ENCODE measurements at places on chromosomes 3 and 15.

GRCh38 chr3:123880998-123881561 is 3.1 kb downstream of the MYLK start:
- no peak overlapping the region for H3K27ac ChIP-seq
- H3K36me3 ChIP-seq = no peaks in the 10 kb centered on the region
- H3K4me3 ChIP-seq = no peak overlapping the region
- no peak for DNase-seq
- H3K4me1 ChIP-seq = peaks cover 11% of the 10 kb centered on the region

DNA sequence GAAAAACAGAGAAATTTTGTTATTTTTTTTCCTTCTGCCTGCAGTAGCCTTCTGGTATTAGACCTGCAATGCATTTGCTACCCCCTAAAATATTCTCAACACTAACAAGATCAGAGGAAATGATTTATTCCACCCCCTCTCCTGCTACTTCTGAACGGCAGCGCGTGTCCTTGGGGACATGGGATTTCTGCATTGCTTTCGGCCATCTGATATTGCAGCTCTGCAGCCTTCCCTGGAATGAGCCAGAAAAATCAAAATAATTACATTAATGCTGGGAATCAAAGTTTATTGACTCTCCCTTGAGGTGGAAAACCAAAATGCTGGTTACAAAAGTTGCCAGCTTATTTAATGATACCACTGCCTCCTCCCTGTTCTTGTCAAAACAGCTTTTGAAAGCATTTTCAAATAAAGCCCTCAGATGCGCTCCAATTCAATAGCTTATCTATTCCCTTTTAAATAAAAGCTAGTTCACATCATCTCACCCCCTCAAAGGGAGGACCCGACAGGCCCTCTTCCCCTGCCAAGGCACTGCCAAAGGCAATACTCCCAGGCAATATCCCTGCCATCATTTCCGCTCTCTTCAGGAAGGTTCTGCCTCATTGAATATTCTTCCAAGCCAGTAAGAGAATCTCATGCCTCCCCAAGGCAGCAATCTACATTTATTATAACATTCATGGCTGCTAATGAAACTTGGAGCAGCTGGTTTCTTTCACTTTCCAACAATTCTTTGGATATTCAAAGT is 96.6 kb downstream of the FHIT start:
- H3K4me1 ChIP-seq = no peaks in the 10 kb centered on the region
- no peak overlapping the region for H3K4me3 ChIP-seq
- no peak overlapping the region for H3K27ac ChIP-seq
- H3K27me3 ChIP-seq = no peaks in the 10 kb centered on the region
- H3K36me3 ChIP-seq = no peaks in the 10 kb centered on the region

GRCh38 chr15:63109920-63110319 is 11.7 kb upstream of the LACTB start:
- H3K4me1 ChIP-seq = no peaks in the 10 kb centered on the region
- H3K4me3 ChIP-seq = no peak overlapping the region
- no peak for DNase-seq
- no peaks in the 10 kb centered on the region for H3K27me3 ChIP-seq

GRCh38 chr3:122377975-122378374 is 5.1 kb downstream of the MIX23 start:
- no peaks in the 10 kb centered on the region for H3K36me3 ChIP-seq
- no peaks in the 10 kb centered on the region for H3K27me3 ChIP-seq
- peaks cover 7% of the 10 kb centered on the region for H3K4me1 ChIP-seq
- H3K4me3 ChIP-seq = no peak overlapping the region

DNA sequence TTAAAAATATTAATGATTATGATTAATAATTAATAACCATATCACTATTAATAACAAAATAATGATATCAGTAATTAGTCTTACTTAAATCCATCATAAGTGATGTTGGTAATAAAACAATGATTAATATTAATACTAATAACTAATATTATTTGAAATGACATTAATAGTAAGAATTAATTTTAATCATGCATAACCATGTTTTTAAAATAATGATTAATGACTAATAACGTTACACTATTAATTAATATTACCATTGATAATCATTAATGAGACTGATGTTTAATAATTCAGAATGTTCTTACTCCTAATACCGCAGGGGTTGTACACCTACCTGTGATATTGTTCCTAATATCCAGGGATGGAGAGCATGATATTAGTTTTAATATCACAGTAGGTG is 53.4 kb upstream of the FRG2C start:
- H3K4me1 ChIP-seq = no peaks in the 10 kb centered on the region
- no peak for DNase-seq
- no peak overlapping the region for H3K4me3 ChIP-seq
- no peak overlapping the region for H3K27ac ChIP-seq
- H3K36me3 ChIP-seq = no peaks in the 10 kb centered on the region
- no peaks in the 10 kb centered on the region for H3K27me3 ChIP-seq

DNA sequence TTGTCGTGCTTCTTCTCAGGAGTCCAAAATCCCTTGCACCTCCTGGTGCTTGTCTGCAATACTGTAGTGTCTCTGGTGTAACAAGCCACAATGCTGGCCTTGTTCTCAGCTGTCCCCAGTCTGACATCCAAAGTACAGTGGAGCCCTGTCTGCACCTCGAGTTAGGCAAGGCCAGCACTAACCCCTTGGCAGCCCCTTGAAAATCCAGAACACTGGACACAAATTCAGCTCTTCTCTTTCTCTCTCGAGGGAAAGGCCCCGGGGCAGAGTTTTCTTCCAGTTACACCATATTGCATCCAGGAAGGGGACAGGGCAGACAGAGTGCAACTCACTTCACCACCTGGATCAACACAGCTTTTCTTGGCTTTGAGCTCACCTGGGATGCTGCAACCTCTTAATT is 91.3 kb upstream of the ATP10A start:
- DNase-seq = no peak
- no peak overlapping the region for H3K27ac ChIP-seq
- no peaks in the 10 kb centered on the region for H3K4me1 ChIP-seq
- no peak overlapping the region for H3K4me3 ChIP-seq
- no peaks in the 10 kb centered on the region for H3K27me3 ChIP-seq

DNA sequence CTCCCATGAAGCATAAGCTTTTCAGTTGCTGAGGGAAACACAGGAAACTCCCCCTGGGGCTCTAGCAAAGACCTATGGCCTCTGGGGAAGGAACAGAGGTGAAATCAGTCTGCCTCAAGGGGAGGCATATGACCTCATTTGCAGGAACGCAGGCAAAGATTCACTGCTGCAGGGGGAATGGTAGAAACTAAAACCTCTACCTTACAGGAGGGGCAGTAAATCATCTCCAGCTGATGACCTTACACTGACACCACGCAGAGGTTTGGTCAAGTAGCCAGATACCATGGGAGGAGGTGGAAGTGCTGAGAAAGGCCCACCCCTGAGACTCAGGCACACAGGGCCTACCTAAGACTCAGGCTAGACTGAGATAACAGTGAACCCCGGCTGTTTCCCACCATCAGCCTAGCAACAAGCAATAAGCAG is 81.1 kb downstream of the RAD18 start:
- H3K4me3 ChIP-seq = no peak overlapping the region
- H3K27ac ChIP-seq = no peak overlapping the region
- no peaks in the 10 kb centered on the region for H3K4me1 ChIP-seq

GRCh38 chr15:91146728-91147127 is 46.7 kb downstream of the SV2B start:
- no peak overlapping the region for H3K27ac ChIP-seq
- no peaks in the 10 kb centered on the region for H3K36me3 ChIP-seq
- no peak for DNase-seq
- H3K27me3 ChIP-seq = peaks cover 12% of the 10 kb centered on the region
- no peaks in the 10 kb centered on the region for H3K4me1 ChIP-seq
- H3K4me3 ChIP-seq = no peak overlapping the region

Data from CD4-positive, CD25-positive, alpha-beta regulatory T cell (primary cell).